Esophagus muscularis mucosa (tissue), 4 donors: ENCODE measurements at places on chromosomes 2 and 18.

GRCh38 chr2:8882094-8882493 is 44.7 kb upstream of the KIDINS220 start:
- no peaks in the 10 kb centered on the region for H3K27me3 ChIP-seq
- no peak overlapping the region for H3K4me3 ChIP-seq
- H3K27ac ChIP-seq: no peak overlapping the region
- H3K36me3 ChIP-seq: peaks cover 9% of the 10 kb centered on the region
- H3K4me1 ChIP-seq: no peaks in the 10 kb centered on the region
- DNase-seq: no peak

DNA sequence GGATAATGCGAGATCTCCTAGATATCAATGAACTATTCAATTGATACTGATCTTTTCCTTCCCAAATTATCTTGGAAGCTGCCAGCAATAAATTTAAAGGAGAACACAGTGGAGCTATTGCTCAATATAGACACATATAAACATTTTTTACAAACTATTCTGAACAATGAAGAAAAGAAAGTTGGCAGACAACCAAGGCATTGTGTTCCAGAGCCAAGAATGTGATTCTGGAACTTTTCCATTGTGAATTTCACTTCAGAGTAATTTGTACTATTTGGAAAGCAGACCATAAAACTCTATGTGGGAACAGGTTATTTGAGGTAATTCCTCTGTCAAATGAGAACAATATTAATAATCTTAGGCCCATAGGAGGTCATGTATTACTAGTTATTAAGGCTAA is 588.2 kb downstream of the IRS1 start:
- H3K4me1 ChIP-seq: peaks cover 16% of the 10 kb centered on the region
- no peak overlapping the region for H3K4me3 ChIP-seq
- no peaks in the 10 kb centered on the region for H3K36me3 ChIP-seq
- no peak overlapping the region for H3K27ac ChIP-seq
- no peak for DNase-seq

DNA sequence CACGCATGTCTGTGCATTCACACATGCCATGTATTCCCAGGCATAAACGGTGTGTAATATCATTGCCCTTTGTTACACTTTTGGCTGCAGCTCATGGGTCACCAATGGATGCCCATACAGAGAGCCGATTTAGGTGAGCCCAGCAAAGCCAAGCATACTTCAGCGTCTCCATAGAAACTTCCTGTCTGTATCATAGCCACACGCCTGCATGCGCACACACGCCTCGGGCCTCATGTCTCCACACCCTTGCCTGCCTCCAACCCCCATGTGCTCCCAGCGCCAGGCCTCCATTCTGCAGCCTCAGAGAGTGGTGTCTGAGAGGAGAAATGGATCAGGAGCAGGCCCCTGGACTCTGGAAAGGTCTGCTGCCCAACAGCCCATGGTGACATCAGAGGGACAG is 33.5 kb upstream of the SELENOI start:
- H3K4me3 ChIP-seq: no peak overlapping the region
- no peaks in the 10 kb centered on the region for H3K27me3 ChIP-seq
- H3K27ac ChIP-seq: no peak overlapping the region
- H3K36me3 ChIP-seq: no peaks in the 10 kb centered on the region
- no peaks in the 10 kb centered on the region for H3K4me1 ChIP-seq

DNA sequence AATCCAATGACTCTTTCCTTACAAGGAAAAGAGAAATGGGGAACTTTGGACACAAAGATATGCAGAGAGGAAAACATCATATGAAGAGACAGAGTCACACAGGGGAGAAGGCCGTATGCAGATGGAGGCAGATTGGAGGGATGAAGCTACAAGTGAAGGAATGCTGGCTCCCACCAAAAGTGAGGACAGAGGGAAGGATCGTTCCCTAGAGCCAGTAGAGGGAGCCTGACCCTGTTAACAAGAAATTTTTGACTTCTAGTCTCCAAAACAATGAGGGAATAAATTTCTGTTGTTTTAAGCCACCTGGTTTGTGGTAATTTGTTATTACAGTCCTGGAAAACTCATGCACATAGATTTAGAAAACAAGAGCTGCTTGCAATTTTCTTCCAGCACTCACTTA is 169.3 kb downstream of the PMAIP1 start:
- H3K36me3 ChIP-seq: no peaks in the 10 kb centered on the region
- no peak for DNase-seq
- H3K27ac ChIP-seq: no peak overlapping the region
- H3K4me3 ChIP-seq: no peak overlapping the region
- no peaks in the 10 kb centered on the region for H3K27me3 ChIP-seq

- no peak overlapping the region for H3K27ac ChIP-seq
- H3K36me3 ChIP-seq: no peaks in the 10 kb centered on the region
- no peaks in the 10 kb centered on the region for H3K27me3 ChIP-seq
- H3K4me1 ChIP-seq: no peaks in the 10 kb centered on the region
Measured at GRCh38 chr2:2581331-2582159, 250.5 kb upstream of the MYT1L start.

DNA sequence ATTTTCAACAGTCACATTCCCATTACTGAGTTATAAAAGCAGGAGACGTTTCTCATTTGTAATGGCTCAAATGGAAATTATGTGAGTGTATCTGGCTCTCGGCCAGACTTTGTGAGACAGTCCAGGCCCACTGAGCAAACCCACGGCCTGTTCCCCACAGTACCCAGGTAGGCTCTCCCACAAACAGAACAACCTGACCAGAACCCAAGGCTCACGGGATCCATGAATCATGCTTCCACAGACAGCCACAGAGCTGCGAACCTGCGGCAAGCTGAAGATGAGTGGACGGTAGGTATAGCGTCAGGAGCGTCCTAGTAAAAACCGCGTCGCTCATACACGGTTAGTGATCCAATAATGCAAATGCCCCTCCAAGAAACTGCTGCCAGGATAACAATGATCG is 34.2 kb downstream of the NDUFA10 start:
- no peaks in the 10 kb centered on the region for H3K27me3 ChIP-seq
- H3K4me1 ChIP-seq: no peaks in the 10 kb centered on the region
- peaks cover 51% of the 10 kb centered on the region for H3K36me3 ChIP-seq

GRCh38 chr2:66185497-66186054 is 249.3 kb upstream of the MEIS1 start:
- H3K27ac ChIP-seq: no peak overlapping the region
- H3K27me3 ChIP-seq: no peaks in the 10 kb centered on the region
- DNase-seq: peak; percentile 75
- no peak overlapping the region for H3K4me3 ChIP-seq
- no peaks in the 10 kb centered on the region for H3K4me1 ChIP-seq
- H3K36me3 ChIP-seq: no peaks in the 10 kb centered on the region
